ENCODE measurements at places on chromosomes 13 and 19.
A peak's percentile ranks its signal among the peaks of the same experiment; 100 is the strongest.

DNA sequence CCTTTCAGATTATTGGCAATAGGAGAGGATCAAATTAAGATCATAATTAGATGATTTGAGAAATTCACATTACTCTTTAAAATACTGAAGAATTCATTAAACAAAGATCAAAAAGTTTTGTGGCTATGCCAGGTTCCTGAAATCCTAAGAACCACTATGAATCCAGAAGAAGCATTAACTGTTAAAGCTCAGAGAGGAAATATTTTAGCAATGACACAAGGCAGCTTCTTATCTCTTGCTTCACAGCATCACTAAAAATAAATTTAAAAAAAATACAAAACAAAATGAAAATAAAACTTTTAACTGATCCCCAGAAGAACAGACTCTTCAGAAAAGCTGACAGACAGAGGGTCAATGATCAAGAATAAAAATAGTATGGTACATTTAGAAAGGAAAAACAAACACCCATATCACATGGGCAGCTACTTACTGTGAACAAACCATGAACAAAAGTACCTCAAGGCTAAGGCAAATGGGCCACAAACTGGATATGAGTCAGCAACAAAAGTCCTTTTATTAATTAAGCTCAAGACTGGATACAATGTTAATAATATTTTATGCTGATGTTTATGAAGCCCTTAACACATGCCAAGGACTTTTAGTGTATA lies 19.6 kb downstream of the RNF6 start:
- no peak for DNase-seq

GRCh38 chr13:21005193-21005592 lies 56.2 kb downstream of the LATS2 start:
- no peak for DNase-seq

- no peak for DNase-seq
Measured at GRCh38 chr19:47757617-47758442, 12.5 kb downstream of the NOP53 start.

DNA sequence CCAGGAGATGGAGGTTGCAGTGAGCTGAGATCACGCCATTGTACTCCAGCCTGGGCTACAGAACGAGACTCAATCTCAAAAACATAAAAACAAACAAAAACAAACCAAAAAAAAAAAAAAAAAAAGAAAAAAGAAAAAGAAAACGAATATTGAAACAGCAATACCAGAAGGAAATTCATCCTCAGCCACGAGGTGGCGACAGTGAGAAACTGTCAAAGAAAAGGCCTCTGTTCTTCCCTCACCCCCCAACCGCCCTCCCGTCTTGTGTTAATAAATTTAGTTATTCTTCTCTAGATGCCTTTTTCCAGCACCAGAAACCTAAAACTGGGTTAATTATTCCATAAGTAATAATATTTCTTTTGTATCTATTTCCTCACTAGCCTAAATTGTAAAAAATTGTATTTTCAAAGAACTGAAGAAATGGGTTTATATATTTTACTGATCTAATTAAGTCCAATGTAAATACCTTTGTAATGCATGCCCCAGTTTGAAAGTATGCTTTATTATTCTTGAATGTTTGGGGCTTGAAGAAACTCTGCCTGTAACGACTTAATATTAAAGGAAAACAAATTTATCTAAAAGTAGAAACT lies 38.6 kb downstream of the LIG4 start:
- DNase-seq = peak; percentile 22

- DNase-seq = no peak
Measured at GRCh38 chr19:46618670-46619231, 6.1 kb downstream of the PTGIR start.

DNA sequence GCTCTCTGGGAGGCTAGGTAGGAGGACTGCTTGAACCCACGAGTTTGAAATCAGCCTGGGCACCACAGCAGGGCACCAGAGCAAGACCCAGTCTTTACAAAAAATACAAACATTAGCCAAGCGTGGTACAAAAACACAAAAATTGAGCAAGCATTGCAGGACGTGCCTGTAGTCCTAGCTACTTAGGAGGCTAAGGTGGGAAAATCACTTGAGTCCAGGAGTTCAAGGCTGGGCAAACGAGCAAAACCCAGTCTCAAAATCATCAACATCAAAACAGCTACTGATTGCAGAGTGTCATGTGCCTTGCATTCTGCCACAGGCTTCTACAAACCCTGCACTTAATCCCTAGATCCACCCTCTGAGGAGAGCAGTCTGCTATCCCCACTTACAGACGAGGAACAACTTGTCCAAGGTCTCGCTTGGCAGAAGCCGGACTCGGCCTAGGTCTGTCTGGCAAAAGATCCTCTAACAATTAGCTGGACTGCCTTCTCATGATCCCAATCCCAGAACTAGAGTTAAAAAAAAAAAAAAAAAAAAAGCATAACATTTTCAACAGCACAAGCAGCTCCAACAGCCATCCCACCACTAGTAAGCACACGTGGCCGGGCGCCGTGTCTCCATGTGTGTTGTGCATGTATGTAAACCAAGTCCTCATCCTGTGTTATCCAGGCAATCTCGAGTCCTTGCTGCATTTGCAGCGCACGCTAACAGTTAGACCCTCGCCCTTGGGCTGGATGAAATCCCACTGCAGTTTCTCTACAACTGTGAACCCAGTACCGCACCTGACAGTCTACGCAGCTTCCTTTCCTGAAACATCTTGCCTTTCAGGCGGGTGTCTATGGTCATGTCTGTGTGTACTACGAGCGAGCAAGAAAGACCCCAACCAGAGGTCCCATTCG lies 2.0 kb downstream of the PPP6R1 start:
- no peak for DNase-seq

DNA sequence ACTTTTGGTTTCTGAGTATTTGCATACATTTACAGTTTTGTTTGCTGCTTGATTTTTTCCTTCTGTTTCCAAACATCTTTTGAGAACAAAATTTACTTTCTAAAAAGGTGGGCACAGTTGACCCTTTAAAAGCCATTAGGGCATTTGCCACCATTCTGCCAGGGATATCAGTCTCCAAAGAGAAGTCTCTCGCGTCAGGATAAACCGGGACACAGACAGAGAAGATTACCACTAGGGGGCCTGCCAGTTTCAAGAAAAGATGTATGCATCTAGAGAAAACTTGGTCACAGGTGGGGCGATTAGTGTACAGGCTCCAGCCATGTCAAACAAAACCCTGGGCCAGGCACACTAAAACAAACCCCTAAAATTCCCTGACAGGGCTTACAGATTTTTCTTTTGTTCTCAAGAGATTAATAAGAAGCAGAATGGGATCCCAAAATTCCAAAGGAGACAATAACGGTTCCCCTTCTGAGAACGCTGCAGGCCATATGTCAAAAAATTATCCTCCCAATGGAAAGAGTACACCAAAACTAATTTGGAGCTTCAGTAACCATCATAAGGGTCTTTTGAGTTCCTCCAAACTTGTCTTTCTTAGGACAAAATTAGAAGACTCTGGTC lies 10.7 kb upstream of the PABPC3 start:
- DNase-seq = no peak

GRCh38 chr19:31111741-31112140 lies 237.5 kb downstream of the TSHZ3 start:
- no peak for DNase-seq

- no peak for DNase-seq
Measured at GRCh38 chr13:113763961-113764792, 5.2 kb downstream of the TMEM255B start.

GRCh38 chr19:2341244-2341751 lies 12.8 kb downstream of the SPPL2B start:
- DNase-seq = no peak

- no peak for DNase-seq
Measured at GRCh38 chr19:49470615-49470978, 3.4 kb upstream of the FLT3LG start.

DNA sequence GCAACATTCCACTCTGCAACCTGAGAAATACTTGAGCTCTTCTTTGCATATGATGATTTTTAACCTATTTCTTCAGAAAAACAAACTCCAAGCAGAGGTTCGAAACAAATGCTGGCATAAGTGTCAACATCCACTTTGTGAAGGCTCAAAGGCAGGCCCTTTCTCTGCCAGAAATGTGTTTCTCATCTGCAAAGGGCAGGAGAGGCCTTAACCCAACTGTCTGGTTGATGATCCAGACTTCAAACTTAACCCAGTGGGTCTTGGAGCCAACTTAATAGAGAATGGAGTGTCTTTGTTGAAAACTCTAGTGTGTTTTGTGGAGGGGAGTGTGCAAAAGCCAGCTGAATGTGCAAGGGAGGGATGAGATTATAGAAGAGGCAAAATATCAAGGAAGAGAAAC lies 28.3 kb upstream of the ZNF507 start:
- DNase-seq = no peak

- DNase-seq = no peak
Measured at GRCh38 chr13:66745307-66745706, 484.8 kb downstream of the PCDH9 start.

- DNase-seq = no peak
Measured at GRCh38 chr19:54572696-54573311, 786 bp upstream of the LILRA2 start.

GRCh38 chr13:105442949-105443699 lies 1092.3 kb downstream of the EFNB2 start:
- no peak for DNase-seq

GRCh38 chr13:77001963-77002587 lies 10.2 kb downstream of the CLN5 start:
- no peak for DNase-seq

DNA sequence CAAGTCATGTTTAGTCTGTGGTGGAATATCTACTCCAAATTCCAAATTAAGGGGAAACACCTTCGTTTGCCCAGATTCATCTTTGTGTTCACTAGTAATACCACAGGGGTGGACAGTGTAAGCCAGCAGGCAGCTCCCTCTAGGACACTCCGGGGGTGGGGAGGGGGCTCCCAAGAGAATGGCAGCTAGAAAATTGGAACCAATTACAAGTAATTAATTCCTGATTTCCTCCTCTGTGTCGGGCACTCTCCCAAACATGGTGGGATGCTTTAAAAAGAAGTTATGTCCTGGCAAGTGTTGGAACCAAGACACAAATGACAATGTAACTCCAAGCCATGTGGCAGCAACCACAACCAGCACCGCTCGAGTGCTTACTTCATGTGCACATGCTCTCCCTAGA lies 5.9 kb downstream of the COL4A1 start:
- no peak for DNase-seq

GRCh38 chr13:67742478-67742877 lies 512.3 kb upstream of the PCDH9 start:
- no peak for DNase-seq

DNA sequence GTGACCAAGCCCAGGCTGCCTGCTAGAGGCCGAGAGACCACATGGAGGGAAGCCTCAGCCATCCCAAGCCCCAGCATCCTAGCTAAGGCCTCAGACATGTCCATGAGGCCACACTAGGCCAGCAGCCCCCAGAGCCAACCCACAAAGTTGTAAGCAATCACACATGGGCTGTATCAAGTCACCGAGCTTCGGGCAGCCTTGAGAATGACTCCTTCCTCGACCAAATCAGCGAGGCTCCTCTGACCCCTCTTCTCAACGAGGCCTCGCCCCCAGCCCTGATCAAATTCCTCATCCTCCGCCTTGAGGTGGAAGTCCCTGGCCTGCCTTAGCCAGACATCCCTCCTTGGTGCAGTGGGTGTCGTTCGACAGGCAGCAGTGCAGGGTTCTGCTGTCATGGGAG lies 1.9 kb upstream of the SPACA7 start:
- no peak for DNase-seq

DNA sequence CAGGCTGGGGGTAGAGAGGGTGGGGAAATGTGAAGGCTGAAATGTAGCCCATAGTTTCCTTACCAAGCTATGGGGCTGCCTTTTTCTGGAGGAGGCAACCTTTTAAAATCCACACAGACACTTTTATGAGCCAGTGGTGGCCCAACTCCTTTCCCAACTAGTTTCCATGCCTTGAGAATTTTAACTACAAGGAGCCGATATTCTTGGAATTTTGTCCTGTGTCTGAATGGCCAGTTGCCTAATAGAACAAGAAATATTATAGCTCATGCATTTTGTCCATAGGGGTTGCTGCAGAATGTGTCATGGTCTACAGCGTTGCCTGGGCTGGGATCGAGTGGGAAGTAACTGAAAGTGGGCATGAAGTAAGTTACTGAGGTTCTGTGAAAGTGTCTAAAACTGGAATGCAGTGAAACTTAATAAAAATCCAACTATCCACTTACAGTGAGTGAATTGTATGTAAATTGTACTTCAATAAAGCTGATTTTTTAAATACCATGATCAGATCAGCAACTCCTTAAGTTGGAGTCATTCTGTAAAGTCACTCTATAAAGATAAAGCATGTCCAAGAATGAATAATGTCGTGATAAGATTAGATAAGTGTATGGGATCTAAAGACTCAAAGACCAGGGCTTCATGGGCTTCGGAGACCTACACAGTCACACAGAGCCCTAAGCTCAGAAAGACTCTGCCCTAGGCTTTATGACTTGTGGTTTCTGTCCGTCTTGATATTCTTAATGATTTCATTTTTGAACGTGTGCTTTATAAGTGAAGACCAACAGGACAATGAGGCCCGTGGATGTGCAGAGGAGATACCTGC lies 122.6 kb upstream of the FNDC3A start:
- no peak for DNase-seq

Data from activated T-helper 1 cell treated with anti-CD3 and anti-CD28 coated beads, Interleukin-2, amount 50 U/mL, for 16 hours (primary cell).